Psoas muscle (tissue), 8 donors: ENCODE measurements at places on chromosomes 7 and 10. TPM values are rescaled to one million over a fixed set of nuclear protein-coding genes. Genes with fewer than 3 reads are reported as not detected.

- no peak for DNase-seq
These were observed 82.8 kb downstream of the MKI67 start for GRCh38 chr10:128043259-128044045.

GRCh38 chr10:29994811-29995210 lies 64.6 kb downstream of the JCAD start:
- DNase-seq, result no peak

DNA sequence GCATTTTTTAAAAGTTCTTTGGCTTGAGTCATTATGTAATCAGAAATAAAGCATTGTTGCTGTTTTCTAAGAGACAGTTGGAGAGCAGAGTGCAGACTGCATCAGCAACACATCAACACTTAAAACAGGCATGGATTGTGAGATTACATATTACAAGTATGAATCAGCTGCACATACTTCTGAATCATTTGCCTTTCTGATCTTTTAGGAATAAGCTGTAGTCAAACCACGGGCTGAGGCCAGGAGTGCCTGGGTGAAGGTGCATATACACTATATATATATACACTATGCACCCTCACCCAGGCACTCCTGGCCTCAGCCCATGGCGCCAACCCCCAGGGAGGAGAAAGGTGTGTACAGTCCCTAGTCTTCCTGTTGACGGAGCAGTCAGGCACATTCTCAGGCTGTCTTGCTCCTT lies 52.4 kb upstream of the DLX6 start:
- no peak for DNase-seq

- DNase-seq, result no peak
These were observed 112.4 kb downstream of the ANKRD26 start for GRCh38 chr10:26987851-26988250.

GRCh38 chr7:50828801-50829200 lies 46.1 kb upstream of the GRB10 start:
- DNase-seq, result no peak

DNA sequence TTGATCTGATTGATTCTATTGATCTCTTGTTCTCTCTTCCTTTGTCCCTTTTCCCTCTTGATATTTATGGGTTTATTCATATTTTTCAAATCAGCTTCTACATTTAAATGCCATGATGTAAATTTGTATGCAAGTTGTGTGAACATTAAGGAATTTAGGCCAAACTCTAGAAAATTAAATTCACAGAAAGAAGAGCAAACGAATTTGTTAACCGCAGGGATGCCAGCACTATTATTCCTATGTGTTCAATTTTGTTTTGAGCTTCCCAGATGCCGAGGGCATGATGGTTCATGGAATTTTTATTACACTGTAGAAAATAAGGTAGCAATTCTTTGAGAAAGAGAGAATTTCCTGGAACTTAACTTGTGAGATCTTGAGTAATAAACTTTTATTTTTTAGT lies 220.9 kb downstream of the BUB3 start:
- no peak for DNase-seq

DNA sequence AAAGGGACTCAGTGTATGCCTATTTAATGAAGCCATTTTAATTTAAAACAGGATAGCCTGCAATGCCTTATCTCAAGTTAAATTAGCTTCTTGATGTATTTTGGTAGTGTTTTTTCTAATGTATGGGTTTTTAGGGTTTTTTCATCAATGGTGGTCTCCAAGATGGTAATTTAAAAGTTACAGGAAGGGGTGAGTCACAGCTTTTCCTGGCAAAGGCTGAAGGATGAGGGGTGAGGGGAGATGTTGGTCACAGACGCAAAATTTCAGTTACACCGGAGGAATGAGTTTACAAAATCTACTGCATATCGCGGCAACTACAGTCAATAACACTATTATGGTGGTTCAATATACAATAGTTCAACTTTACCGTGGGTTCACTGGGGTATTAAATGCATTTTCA lies 31.6 kb downstream of the CCDC3 start:
- no peak for DNase-seq

- DNase-seq, result no peak
These were observed 49.5 kb downstream of the VWA2 start for GRCh38 chr10:114288424-114289095.

DNA sequence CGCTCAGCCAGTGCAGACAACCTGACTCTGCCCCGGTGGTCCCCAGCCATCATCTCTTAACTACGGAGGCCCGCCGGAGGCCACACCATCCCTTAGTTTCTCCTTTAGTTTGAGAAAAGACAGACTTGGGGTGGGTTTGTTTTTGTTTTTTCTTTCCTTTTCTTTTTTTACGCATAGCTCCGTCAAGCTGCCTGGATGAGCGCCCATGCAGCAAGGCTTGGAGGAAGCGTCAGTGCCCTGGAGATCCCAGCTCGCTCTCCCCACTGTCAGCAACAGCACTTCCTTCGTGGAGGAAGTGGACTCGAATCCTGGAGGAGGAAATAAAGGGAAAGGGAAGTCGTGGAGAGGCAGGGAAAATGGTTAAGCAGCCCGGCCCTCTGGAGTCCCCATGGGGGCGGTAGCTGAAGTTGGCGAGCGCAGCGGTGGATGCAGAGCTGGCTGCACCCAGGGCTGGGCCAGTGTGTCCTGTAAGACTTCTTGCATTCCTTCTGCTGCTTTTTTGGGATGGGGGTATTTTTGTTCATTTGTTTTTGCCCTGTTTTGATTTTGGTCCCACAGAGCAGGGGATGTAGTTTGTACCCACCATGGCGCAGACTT lies 35.9 kb upstream of the GJD4 start:
- no peak for DNase-seq

DNA sequence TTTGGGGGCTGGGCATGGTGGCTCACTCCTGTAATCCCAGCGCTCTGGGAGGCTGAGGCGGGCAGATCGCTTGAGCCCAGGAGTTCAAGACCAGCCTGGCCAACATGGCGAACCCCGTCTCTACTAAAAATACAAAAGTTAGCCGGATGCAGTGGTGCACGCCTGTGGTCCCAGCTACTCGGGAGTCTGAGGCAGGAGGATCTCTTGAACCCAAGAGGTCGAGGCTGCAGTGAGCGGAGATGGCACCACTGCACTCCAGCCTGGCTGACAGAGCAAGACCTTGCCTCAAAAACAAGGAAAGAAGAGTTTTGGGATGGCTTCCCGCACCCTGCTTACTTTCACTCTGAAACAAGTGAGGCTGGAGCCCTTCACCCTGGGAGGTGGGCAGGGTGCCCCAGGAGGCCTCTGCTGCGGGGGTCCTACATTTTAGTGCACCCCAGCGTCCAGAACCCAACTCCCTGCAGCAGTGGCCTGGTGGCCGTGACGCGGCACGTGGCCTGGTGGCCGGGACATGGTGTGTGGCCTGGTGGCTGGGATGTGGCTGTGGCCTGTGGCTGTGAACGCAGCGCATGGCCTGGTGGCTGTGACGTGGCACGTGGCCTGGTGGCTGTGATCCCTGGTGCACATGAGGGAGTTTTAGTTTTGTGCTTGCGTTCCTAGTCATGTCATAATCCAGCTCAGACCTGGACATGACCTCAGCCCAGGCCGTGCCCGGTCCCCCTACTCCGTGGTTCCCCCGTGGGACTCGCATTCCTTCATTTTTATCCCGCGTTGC lies 9.3 kb downstream of the KNDC1 start:
- no peak for DNase-seq

DNA sequence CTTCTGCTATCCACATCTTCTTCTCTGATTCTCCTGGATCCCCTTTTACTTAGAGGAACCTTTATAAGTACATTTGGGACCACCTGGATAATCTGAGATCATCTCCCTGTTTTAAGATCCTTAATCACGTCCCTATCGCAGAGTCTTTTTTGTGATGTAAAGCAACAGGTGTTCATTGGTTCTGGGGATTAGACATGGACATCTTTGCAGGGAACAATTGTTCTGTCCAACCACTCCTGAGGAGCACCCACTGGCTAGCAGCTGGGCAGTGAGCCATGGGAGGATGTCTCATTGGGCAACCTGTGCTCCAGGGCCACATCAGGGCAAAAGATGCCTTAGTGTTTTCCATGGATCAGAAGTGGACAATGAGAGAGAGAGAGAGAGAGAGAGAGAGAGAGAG lies 56.0 kb downstream of the ZNF800 start:
- no peak for DNase-seq

DNA sequence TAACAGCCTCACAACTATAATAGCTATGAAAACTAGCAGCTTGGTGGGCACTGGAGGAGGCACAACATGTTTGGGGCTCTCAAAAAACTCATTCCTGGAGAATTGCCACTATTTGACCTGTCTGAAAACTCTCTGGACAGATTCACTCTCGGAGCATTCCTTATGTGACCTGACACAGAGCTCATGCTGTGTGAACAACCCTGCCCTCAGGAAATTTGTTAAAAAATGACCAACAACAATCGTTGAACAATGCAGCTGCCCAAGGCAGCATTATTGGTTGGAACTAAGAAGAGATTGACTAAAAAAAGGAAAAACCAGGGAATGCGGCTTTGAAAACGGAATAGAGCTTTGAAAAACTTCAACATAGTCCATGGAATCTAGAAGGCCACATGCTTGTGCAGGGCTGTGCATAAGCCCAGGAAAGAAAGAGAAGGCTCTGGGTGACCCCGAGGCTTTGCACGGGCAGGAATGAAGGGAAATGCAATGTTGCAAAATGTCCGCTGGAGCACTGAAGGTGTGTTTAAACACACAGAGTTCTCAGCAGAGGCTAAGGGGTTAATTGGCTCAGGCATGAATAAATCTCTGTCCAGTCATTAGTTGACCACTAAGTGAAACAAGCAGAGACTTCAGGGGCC lies 52.8 kb downstream of the NAMPT start:
- DNase-seq, result no peak

DNA sequence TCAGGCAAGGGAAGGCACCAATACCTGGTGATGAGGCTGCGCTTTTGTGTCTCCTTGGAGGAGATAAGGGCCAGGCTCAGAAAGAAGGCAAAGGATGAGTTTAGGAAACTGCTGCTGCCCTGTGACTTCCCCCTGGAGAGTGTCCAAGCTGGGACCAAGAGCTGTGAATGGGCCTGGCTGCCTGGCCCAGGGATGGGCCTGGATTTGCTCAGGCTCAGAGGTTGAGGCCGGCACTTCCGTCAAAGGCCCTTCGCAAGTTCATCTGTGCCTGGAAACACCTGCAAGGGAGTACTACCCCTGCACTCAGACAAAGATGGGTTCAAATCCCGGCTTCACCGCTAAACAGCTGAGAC lies 50.5 kb upstream of the NANOS1 start:
- no peak for DNase-seq

- no peak for DNase-seq
These were observed 367.7 kb upstream of the SEMA3D start for GRCh38 chr7:85554236-85555178.

DNA sequence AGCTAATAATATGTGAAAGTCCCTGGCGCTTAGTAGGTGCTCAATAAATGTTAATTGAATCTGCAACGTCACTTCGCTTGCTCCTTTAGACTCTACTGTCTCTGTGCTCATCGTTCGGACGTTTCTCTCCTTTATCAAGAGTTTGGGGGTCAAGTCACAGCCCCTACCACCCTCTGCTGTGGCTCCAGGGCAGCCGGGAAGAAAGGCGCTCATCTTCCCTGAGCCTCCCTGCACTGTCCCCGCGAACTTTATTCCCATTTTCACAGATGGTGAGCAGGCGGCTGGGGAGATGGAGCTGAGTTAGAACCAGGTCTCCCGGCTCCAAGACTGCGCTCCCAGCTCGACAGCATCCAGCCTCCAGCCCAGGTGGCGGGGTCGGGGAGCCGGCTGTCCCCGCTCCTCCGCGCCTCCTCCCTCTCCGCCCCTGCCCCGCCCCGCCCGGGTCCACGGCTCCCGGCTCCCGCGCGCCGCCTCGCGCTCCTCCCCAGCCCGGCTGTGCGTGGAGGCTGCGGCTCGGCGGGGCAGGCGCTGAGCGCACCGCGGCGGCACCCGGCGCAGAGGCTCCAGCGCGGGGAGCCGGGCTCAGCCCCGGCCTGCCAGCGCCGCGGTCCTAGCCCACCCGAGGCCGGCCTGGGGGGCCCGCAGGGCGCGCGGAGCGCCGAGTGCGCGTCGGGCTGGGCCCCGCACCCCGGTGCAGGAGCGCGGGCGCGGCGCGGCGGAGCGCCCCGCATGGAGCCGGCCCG lies at the start of gene CLEC2L:
Gene CLEC2L, plus strand, starts transcription at position 487 of the 743 bp plus-strand sequence. Its CDS starts 243 bp downstream, at position 730.
- DNase-seq, result no peak

DNA sequence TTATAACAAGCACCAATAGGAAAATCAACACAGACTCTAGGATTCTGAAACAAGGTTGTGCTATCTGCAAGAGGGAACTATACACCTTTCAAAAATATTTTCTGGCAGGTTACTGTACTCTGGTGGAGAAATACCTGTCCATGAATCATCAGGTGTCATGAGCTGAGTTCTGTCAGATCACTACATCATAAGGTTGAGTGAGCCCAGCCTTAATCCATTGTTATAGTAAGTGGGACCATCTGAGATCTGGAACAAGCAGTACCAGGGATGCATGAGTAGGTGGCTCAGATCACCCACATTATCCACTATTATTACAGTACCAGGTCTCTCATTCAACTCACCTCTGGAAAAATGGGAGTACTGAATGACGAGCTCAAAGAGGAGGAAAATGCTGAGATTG lies 212.4 kb downstream of the DGKI start:
- DNase-seq, result no peak

GRCh38 chr7:116511552-116512519 lies 12.3 kb downstream of the CAV2 start:
- no peak for DNase-seq

DNA sequence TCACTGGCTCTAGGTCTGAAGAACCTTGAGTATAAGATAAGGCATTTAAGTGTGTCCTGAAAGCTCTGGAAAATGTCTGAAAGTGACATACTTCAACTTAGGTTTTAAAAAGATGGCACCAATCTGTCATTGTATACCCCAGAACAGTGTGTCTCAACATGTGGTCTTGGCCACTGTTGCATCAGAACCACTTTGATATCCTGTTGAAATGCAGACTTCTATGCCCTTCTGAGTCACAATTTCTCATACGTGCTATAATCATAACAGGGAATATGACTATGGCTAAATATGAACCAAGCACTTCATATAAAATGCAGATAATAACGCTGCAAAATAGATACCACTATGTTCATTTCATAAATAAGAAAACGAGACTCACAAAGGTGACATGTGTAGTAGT lies 38.0 kb upstream of the GPAM start:
- no peak for DNase-seq

GRCh38 chr7:135321556-135321955 lies 87.9 kb downstream of the STRA8 start:
- DNase-seq, result no peak

- no peak for DNase-seq
These were observed 252.4 kb upstream of the TPK1 start for GRCh38 chr7:145088111-145088745.

DNA sequence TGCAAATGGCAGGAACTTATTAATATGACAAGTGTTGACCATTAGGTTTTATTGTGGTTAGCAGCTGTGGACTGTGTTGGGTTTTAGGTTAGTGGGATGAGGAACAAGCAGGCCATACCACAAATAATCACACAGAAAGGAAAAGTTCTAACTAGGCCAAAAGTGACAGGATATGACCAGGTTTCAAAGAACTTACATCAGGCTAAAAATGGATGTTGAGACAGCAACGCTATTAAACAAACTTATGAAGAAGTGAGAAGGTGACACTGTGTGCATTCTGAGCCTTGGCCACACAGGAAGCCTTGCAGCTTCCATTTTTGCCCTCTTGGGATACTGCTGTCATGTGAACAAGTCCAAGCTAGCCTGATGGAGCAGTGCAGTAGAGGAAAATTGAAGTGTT lies 568.8 kb downstream of the HTR7 start:
- DNase-seq, result no peak

The ACHE gene
- 40.9 TPM for total RNA-seq

The TMEM184A gene
- 2.8 TPM for total RNA-seq

The CPEB3 gene
- 12.2 TPM for total RNA-seq

The NCOA4 gene
- 151 TPM for total RNA-seq

The CHN2 gene
- 2.3 TPM for total RNA-seq

The PRSS37 gene
- total RNA-seq, result not detected

The CNTNAP2 gene
- not detected for total RNA-seq

The TAS2R41 gene
- not detected for total RNA-seq

The FXYD4 gene
- not detected for total RNA-seq

The SLC26A3 gene
- total RNA-seq, result not detected
